Activated T-cell treated with anti-CD3 and anti-CD28 coated beads, Interleukin-2, amount 50 U/mL, for 24 hours (primary cell): ENCODE measurements at places on chromosomes 13 and 19.
A peak's percentile ranks its signal among the peaks of the same experiment; 100 is the strongest.

GRCh38 chr13:19589312-19589711 is 28.0 kb upstream of the TPTE2 start:
- DNase-seq, result no peak

DNA sequence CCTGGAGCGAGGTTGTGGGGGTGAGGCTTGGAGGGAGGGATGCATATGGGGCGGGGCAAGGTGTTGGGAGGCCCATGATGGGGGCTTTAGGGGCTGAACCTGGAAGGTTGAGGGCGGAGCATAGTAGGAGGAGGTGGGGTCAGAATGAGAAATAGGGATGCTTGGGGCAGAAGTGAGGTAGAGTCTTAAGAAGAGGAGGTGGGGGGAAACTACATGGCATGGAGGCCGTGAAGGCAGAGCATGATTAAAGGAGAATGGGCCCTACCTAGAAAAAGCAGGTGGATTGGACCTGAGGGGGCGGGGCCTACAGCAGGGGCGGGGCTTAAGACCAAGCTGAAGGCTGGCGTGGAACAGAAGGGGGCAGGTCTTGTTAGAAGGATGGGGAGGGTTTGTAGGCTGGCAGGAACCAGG is 799 bp downstream of the NR1H2 start:
- peak; percentile 64 for DNase-seq

DNA sequence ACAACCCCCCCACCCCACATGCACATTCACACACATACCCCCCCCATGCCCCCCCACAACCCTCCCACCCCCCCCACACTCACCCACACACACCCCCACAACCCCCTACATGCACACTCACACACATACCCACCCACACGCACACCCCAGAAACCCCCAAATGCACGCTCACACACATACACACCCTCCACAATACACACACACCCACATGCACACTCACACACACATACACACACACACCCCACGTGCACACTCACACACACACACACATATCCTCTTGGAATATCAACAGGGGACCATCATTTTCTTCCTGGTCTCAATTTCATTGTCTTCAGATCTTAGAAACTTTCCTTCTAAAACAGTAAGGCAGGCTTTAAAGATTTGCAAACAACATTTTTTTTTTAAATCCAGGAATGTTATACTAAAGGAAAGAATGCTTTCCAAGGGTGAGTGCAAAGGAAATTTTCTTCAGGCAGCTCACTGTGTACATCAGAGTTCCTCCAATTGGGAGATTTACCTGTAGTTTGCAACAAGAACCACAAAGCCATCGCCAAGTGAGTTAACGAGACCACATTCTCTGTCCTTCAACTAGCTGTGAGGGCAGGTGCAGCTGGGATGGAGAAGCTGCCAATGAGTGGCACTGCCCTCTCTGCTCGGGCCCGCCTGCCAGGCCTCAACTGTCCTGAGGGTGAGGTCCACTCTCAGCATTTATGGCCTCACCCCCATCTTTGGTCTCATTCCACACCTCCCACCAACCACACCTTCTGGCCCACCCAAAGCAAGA is 53.0 kb downstream of the MRPL57 start:
- DNase-seq, result no peak

DNA sequence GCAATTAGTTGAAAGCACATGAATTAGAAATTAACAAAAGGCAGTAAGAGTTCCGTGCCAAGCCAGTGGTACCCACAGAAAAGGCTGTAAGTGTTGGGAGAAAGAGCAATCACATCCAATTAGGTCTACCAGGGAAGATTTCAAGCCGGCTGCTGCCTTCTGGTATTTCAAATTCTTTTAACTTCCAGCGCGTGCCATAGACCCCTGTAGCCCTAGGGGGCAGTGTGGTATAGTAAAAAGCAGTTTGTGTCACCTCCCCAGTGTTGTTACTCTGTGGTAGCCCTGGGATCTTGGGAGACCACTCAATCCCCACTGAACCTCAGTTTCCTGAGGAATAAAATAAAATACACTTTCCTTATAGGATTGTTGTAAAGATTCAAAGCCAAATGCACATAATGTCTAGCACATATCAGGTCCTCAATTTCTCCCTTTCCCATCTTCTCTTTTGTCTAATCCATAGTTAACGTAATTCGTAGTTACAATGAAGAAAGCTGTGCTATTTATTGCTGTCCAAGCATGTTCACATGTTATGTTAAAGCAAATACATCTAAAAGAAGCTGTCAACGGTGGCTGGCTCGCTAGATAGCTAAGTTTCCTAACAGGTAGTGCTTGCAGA is 230.2 kb downstream of the TDRD3 start:
- DNase-seq, result no peak

GRCh38 chr13:100534911-100535310 is 53.7 kb downstream of the GGACT start:
- DNase-seq, result no peak

DNA sequence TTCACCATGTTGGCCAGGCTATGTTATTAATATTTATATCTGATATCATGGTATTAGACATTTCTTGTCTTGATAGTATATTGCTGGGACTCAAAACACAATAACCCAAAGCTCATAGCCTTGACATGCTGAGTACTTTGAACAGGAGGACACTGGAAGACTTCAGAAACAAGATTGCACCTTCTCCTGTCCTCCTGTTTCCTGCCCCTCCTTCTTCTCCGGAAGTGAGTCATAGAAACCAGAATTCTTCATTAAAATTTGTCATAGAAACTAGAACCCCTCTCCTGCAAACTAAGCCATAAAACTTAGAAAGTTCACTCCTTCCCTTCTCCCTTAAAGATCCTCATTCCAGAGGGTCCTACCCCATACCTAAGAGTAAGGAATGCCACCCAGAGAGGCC is 400.2 kb downstream of the SLITRK5 start:
- no peak for DNase-seq

GRCh38 chr13:26946684-26947343 is 186.2 kb upstream of the GPR12 start:
- DNase-seq, result no peak

GRCh38 chr13:52156724-52157261 is 2.6 kb downstream of the NEK3 start:
- DNase-seq, result no peak

DNA sequence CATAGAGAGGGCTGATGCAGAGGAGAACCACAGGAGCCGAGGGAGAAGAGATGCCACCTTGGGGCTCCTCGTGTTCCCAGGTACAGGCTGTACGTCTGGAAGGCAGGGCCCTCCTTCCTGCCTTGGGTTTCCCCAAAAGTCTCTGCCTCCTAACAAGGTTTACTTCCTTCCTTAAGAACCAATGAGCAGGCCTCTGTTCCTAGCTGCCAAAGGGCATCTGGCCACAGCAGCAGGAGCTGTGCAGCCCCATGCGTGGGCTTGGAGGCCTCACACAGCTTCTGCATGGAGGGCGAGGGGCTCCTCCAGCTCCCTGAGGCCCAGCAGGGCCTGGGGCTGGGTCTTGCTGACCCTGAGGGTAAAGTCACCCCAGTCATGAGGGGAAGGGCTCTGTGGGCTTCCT is 40.6 kb upstream of the TSHZ3 start:
- no peak for DNase-seq

GRCh38 chr19:17304386-17305215 is 1.1 kb upstream of the MRPL34 start:
- no peak for DNase-seq

- no peak for DNase-seq
Measured at GRCh38 chr13:67505376-67505775, 275.2 kb upstream of the PCDH9 start.

DNA sequence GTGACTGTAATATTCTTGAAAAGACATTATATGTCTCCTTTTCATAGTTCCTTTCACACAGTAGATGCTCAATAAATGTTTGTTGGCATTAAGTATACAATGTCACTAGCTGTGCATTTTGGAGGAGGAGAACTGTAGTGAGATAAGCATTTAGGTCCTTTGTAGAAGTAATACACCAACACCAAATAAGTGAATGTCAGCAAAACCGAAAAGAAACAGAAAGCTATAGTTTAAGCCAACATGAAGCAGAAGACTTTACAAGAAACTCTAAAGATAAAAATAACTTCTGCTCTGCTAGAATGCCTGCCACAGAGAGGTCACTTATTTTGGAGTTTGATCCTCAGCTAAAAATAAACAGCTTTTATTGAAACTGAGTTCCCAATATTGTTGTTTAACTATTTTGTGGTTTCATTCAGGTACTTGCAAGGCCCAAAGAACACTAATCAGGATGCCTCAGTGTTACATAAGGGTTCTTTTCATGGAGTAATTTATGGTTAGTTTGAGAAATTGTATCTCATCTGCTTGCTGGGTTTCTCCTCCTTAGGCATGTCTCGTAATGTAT is 86.2 kb downstream of the STARD13 start:
- DNase-seq, result no peak

GRCh38 chr19:1238369-1239303 is 831 bp upstream of the CBARP start:
- peak; percentile 56 for DNase-seq

DNA sequence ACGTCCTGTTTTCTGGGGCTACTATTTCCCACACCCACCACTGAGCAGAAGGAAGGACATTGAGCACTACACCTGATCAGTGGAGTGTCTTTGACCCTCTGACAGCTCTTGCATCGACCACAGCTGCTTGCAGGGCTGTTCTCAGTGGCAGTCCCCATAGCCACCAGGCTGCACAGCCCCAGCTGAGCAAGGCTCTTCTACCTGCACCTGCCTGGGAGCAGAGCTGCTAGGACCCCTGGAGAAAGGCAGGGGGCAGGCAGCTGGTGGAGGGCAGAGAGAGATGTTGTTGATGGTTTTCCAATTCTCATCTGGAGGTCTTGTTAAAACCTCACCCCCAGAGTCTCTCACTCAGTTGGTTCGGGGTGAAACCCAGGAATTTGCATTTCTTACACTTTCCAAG is 361.8 kb upstream of the ZNF507 start:
- no peak for DNase-seq
